ENCODE measurements at places on chromosomes 1 and 21.

- no peak for DNase-seq
Measured at GRCh38 chr1:208475951-208476845, 232.0 kb upstream of the PLXNA2 start.

DNA sequence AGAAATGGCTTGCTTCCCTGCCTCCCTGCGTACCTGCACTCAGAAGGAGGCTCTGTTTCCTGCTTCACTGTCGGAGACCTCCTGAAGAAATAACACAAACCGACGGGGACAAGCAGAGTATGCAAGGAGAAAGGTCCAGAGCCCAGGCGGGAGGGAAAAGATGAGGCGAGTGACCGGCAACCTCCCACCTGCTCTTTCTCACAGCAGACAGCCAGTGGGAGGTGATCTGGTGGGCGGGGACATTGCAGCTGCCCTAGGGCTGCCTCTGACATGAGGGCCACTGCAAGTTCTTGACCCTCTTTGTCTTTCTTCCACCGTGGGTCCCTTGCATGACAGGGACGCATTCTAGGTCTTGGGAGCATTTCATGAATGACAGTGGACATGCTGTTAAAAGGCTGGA, 368.2 kb downstream of the CAMTA1 start:
- DNase-seq, result no peak

- DNase-seq, result no peak
Measured at GRCh38 chr1:91696321-91696720, 189.6 kb downstream of the TGFBR3 start.

DNA sequence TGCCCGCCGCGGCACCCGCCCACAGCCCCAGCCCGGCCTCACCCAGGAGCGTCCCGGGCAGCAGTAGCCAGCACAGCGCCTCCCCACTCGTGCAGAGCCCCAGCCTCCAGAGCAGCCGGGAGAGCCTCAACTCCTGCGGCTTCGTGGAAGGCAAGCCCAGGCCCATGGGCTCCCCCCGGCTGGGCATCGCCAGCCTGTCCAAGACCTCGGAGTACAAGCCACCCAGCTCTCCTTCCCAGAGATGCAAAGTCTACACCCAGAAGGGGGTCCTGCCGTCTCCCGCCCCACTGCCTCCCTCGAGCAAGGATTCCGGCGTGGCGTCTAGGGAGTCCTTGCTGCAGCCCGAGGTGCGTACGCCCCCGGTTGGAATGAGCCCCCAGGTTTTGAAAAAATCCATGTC, 531.2 kb downstream of the KIF26B start:
- no peak for DNase-seq

GRCh38 chr1:70066711-70067110, 138.7 kb downstream of the LRRC40 start:
- DNase-seq, result no peak

DNA sequence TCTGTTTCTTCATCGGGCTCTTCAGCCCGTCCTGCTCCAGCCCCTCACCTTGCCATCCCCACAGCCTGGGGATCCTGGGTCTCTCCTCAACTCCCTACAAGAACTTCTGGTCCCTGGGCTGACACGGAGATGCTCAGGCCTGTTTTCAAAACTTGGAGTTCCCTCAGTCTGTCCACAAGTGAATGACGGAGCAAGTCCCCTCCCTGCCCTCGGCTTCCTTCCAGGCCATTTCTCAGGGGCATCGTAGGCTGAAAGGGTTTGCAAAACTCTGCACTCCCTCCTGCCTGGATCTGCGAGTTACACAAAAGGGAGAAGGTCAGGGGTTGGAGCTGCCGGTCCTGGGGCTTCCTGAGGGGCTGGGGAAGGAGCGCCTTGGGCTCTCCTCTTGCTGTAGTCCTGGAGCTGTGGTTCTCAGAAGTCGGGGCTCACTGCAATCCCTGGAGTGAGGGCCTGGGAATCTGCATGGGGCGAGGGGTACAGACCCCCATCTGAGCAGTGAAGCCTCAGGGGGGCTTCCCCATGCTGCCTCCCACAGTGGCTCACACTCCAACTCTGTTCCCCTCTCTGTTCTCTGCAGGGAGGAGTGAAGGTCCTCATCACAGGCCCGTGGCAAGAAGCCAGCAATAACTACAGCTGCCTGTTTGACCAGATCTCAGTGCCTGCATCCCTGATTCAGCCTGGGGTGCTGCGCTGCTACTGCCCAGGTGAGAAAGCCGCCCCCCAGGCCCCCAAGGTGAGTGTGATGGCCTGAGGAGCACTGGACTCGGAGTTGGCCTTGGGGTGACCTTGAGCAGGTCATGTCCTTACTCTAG, 100.6 kb upstream of the VAMP3 start:
- no peak for DNase-seq

DNA sequence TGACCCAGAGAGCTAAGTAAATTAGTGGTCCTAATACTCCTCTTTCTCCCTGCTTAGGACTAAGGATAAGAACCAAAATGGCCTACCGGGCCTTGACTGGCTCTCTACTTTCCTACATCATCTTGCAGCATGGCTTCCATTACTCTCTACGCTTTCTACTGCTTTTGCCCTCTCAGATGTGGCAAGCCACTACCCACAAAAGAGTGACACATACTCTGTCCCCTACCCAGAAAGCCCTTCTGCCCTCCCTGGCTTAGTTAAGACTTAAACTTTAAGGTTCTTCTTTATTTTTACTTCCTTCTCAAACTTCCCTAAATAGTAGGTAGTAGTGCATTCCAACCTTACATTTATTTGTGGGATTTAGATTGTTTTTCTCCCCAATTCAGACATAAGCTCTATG, 228.1 kb downstream of the TPR start:
- DNase-seq, result no peak

DNA sequence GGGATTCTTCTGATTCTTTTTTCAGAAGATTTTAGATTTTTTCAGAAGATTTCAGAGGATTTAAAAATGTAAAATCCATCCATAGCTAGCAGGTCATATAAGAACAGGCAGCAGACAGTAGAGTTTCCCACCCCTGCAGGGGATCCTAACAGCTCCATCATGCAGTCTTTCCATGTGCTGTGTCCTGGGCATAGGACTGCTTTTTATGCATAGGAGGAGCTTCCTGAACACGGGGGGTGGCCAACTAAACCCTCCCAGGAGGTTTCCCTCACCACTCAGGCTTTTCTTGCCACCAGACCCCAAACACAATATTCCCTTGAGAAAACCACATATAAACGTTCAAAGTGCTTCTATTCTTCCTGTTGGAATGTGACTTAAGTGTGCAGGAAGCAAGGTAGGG, 90.1 kb upstream of the TNR start:
- no peak for DNase-seq

GRCh38 chr1:30134466-30135217, 588.7 kb downstream of the MATN1 start:
- no peak for DNase-seq

DNA sequence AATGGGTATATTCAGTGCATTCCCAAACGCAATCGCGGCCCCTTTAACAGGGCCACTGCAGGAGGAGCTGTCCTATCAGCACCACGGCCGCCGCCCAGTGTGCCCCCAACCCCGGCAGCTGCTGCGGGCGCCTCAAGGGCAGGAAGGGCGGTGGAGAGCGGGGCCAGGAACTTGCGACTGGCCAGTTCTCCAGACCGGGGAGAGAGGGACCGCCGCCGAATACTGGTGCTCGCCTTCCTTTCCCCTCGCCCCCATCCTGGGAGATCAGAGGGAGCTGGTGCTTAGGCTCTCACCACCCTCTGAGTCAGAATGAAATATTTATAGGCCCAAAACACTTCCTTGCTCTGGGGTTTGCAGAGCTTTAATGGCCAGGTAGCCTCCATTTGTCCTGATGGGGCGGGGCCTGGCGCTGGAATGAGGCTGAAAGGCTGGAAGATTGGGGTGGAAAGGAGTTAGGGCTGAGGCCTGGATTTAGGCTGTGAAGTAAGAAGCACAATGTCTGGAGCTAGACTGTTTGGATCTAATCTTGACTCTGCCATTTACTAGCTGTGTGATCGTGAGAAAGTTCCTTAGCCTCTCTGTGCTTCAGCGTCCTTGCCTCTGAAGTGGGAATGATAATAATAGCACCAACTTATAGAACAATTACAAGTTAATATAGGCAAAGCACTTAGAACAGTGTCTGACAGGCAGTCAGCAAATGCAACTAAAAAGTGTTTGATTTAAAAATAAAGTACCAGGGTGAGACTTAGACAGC, 75.5 kb downstream of the NAV1 start:
- no peak for DNase-seq
